Neural crest cell (in vitro differentiated cells): ENCODE measurements at places on chromosomes 16 and 17.

DNA sequence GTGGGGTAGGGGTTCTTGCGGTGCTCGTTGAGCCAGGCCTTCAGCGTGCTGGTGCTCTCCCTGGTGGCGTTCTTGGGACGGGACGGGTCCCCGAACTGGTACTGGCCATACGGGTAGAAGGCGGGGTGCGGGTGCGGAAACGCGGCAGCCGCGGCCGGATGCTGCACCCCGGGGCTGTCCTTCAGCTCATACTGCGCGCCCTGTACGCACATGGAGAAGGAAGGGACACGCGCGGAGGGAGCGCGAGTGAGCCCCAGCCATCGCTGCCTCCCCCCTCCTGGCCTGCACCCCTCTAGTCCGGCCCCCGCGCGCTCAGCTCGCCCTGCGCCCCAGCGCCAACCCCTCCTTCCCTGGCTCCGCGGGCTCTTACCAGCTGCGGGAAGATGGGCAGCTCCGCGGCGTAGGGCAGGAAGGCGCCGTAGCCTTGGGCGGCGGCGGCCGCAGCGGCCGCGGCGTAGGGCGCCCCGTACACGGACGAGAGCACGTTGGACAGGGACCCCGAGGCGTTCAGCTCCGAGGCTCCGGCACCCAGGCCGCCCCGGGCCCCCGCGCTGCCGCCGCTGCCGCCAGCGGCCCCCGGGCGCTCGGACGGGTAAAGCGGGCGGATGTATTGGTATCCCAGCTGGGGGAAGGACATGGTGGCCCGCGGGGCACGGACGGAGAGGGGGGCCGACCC lies 1.0 kb downstream of the IRX3 start:
- DNase-seq, result peak; percentile 23

GRCh38 chr17:63827002-63827800 lies at the start of the genes FTSJ3 and PSMC5:
Gene FTSJ3 (minus strand): TSS chr17:63827663. CDS start chr17:63826902, 761 bp downstream.
Gene PSMC5 (plus strand): TSS chr17:63827431. CDS start chr17:63827491, 60 bp downstream.
- DNase-seq, result peak; percentile 90

DNA sequence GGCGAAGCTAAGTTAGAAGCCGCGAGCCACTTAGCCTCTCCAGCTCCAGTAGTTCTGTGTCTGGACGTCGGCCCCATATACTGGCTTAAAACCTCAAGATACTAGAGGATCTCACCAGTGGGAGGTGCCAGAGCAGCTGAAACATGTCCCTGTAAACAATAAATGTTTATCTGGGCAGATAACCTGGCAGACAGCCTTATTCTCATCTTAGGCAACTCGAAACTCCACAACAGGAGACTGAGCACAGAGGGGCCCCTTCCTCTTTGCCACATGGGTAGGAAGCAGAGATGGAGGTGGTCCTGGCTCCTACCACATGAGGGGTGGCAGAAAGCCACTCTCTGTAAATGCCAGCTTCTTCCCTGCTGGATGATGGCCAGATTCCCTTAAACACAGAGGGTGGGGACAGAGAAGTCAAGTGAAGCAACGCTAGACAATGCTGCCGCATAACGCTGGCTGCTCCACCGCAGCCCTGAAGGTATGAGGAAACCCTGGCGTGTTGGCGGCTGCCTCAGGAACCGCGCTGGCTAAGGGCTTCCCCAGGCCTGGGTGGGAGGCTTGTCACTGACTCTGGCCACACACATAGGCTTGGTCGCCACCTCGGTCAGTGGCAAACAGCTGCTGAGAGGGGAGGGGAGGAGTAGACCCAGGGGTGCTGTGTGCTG lies 67.9 kb downstream of the HIC1 start:
- DNase-seq, result no peak

DNA sequence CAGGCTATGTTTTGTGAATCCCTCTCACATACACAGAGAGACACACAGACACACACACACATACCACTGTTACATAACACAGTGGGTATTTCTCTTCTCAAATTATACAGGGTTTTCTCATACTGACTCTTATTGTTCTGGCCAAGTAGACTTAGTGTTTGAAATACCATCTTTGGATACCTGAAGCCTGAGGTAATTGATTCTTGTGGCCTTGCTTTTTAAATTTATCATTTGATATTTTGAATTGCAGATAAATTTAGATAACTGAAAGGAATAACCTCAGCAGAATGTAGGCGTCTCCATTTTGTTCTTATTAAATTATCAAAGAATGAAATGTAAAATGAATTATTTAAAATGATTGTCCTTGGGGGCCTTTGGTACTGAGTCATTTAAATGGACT lies 223.8 kb downstream of the LGALS9B start:
- DNase-seq, result no peak

DNA sequence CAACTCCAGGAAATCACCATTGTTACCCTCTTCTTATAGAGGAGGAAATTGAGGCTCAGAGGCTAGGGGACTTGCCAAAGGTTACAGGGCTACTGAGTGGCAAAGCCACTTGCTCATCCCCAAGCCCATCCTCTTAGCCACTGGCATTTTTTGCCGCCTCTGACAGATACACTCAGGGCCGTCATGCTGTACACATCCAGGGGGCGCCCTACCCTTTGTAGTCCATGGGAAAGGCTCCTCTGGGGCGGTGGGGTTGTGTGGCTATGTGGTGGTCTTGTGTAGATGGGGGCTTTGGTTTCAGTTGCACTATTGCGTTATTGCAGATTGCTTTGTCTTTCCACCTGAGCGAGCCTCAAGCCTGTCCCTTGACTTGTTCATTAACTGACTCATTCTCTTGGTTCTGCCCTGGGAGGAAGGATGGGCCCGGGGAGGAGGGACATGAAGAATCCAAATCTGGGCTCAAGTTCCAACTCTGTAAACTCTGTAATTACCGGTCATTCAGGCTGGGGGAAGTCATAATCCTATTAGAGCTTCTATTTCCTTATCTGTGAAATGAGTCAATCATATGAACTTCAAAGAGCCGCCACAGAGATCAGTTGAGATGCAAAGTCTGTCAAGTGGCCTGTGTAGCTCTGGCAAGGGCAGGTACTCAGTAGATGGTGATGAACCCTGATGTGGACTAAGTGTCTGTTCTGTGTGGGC lies 2.8 kb downstream of the NOS2 start:
- DNase-seq, result no peak

DNA sequence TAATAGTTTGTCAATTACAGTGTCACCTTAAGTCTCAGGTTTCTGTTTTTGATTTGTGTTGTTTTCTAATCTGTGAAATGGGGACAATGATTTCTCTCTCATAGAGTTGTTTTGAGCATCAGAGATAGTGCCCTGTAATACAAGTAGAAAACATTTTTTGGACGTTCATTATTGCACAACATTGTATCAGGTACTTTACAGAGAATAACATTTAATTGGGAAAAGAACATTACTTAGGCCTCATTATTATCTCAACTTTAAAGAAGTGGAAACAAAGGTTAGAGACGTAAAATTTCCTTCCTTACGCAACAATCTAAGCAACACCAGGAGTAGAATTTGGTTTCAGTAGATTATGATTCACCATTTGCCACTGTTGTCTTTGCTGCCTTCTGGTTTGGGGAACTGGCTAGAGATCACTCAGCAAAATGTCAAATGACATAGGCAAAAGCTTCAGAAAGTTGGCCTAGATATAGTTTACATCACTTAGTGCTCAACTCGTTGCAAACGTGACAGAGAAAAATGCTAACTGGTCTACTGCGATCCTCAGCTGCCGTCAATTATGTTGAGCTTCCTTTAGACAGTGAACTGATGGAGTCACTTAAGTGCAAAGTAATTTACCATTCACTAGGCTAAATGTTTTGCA lies 1026.8 kb downstream of the CDH11 start:
- DNase-seq, result no peak

DNA sequence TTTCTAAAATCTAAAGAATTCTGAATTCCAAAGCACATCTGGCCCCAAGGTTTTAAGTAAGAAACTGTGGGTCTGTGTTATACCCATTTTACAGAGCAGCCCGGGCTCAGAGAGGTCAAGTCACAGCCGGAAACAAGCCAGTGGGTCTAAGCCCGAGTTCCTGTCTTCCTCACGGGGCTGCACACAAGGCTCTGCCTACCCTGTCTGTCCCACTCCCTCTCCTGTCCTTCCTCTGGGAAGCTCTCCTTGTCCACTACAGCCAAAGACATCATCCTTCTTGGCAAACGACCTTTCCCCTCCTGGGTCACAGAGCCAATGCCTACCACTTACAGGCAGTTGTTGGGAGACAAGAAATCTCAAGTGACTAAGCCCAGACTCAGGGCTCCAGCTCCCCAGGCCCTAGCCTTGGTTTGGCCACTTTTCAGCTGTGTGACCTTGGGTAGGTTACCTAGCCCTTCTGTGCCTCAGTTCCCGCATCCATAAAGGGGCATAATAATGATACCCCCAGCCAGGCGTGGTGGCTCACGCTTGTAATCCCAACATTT lies 55.6 kb upstream of the MAP3K14 start:
- no peak for DNase-seq

- no peak for DNase-seq
These were observed 42.1 kb upstream of the DLX4 start for GRCh38 chr17:49926886-49927285.

GRCh38 chr17:9181640-9182039 lies 160.3 kb downstream of the NTN1 start:
- DNase-seq, result no peak

DNA sequence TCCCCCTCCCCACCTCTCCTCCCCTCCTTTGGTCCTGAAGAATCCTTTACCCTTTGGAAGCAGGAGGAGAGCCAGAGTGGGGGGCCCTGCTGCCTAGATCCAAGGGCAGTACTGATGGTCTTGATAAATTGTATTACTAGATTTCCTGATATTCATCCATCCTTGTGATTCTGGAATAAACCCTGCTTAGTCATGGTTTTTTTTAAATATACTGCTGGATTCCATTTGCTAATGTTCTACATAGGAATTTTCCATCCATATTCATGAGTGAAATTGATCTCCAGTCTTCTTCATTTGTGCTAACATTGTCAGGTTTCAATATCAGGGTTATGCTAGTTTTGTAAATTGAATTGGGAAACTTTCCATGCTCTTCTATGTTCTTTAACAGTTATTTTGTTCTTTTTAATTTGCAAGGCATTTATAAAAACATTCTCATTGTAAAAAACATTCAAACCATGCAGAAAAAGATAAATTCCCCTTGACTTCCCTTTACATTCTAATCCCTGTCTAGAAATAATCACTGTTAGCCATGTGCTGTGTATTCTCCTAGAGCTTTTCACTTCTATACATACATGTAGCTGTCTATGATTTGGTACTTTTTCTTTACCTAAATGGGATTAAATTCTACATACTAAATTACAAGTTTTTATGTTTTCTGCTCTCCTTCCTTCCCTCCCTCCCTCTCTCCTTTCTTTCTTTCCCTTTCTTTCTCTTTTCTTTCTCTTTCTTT lies 56.7 kb downstream of the CCDC42 start:
- DNase-seq, result no peak

GRCh38 chr16:53849585-53849984 lies 145.6 kb downstream of the FTO start:
- DNase-seq, result no peak

DNA sequence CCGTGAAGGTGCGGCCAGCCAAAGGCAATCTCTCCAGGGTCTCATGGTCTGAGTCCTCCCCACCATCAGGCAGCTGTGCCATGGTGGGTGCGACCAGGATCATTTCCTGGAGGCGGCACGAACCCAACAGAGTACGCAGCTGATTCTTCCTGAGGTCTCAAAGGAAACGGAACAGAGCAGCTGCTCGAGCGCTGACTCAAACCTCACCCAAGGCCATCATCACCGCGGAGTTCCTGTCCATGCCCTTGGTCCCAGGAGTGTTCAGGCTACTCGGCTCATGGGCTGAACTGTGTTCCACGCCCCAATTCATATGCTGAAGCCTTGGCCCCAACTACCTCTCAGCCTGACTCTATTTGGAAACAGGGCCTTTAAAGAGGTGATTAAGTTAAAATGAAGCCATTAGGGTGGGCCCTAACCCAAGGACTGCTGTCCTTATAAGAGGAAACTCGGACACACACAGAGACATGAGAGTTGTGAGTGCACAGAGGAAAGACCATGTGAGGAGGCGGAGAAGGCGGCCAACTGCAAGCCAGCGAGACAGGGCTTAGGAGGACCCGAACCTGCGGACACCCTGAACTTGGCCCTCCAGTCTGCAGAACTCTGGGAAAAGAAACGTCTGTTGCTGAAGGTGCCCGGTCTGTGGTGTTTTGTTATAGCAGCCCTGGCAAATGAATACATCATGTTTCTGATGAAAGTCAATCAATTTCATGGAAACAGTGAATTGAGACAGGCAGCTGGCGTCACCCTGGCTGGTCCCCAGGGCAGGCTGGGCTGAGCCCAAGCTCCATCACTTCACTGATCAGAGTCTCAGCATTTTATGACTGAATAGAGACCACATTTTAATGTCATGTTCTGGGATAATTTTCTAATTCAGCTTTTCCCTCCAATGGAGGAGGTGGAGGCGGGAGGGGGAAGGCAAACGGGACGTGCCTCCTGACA lies 13.7 kb downstream of the MXRA7 start:
- no peak for DNase-seq

DNA sequence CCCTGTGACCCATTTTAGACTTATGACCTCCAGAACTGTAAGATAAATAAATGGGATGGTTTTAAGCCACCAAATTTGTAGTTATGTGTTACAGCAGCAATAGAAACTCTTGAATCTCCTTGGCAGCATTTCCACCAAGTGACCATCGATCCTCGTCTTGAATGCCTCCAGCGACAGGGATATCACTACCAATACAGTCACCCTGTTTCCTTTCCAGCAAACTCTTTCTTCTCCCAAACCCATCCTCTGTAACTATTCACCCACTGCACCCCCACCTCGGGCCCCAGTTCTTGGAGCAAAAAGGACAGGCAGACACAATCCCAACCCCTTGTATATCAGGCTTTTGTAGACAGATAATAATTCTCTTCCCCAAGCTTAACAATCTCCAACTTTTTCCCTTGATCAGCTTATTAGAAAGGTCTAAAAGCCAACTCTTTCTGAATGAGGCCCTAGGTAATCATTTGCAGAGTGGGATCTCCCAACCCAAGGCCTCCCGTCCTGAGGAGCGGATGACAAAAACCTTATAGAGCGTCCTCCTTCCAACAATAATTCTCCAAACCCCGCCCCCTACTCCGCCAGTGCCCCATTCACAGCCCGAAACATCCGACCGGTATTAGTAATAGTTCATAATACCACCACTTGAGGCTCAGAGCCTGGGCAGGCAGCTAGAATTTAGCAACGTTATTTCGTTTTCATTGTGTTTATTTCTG lies 14.7 kb upstream of the PLLP start:
- DNase-seq, result peak; percentile 47

DNA sequence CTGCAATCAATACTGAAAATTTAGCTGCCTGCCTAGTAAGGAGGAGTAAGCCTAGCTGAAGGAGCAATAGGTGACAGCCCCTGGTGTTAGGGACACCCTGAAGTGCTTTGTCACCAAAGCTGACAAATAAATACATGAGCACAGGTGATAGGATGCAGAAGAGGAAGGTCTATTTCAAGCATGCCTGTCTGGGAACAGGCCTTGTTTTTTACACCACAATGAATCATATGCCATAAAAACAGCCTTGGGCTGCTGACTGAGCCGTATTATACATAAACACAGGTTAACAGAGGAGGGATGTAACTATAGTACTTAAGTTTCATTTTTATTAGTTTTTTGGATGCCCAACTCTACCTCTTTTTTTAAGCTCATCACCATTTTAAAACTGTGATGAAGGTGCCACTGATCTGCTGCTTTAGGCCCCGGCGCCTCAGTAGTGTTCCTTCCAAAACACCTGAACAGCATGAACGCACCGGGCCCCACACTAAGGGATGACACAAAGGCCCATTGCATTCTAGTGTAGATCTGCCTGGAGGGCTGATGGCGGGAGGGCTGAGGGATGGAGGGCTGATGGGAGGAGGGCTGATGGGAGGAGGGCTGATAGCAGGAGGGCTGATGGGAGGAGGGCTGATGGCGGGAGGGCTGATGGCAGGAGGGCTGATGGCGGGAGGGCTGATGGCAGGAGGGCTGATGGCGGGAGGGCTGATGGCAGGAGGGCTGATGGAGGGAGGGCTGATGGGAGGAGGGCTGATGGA lies 150.3 kb downstream of the AATF start:
- no peak for DNase-seq

- DNase-seq, result no peak
These were observed 8.8 kb downstream of the CNTNAP1 start for GRCh38 chr17:42691021-42691545.
